Ovary (tissue), 10 donors: ENCODE measurements at places on chromosomes 1 and 21. TPM values are rescaled to one million over a fixed set of nuclear protein-coding genes. Genes with fewer than 3 reads are reported as not detected.
A peak's percentile ranks its signal among the peaks of the same experiment; 100 is the strongest.

DNA sequence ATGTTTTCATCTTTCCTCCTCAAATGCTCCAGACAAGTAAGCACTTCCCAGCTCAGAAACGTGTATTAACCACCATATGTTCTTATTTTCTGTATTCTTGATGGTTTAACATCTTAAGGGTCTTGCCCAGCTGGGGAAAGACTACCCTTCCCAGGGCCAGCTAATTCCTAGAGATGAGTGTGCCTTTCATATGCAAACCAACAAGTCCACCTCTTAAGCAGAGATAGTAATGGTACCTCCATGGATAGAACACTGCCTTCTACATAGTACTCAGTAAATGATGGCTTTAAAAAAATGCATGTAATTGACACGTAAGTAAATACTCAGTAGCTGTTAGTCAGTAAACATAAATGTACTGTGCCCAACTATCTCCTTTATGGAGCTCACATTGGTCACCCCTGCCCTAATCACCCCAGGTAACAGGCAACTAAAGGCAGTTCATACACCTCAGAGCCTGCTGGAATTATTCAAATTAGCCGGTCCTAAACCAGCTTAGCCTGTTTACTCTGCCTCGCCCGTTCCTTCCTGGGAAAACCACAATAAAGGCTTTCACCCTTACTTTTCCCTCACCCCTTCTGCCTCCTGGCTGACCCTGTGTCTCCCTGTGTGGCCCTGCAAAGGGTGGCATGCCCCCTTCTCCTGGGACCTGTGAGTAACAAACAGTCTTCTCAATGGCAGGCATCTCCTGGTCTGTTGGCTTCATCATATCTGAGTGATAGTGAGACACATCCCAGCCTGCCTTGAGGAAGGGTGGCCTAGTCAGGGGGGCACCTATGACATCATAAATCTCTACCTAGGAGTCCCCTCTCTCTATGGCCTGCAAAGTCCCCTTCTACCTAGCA, 40.1 kb upstream of the KLHDC7A start:
- no peak for DNase-seq
- no peak overlapping the region for H3K4me3 ChIP-seq
- no peaks in the 10 kb centered on the region for H3K27me3 ChIP-seq
- no peaks in the 10 kb centered on the region for H3K4me1 ChIP-seq
- H3K36me3 ChIP-seq = no peaks in the 10 kb centered on the region

GRCh38 chr1:62142496-62142895, 52.2 kb upstream of the L1TD1 start:
- H3K27ac ChIP-seq = no peak overlapping the region
- DNase-seq = no peak
- no peaks in the 10 kb centered on the region for H3K27me3 ChIP-seq

DNA sequence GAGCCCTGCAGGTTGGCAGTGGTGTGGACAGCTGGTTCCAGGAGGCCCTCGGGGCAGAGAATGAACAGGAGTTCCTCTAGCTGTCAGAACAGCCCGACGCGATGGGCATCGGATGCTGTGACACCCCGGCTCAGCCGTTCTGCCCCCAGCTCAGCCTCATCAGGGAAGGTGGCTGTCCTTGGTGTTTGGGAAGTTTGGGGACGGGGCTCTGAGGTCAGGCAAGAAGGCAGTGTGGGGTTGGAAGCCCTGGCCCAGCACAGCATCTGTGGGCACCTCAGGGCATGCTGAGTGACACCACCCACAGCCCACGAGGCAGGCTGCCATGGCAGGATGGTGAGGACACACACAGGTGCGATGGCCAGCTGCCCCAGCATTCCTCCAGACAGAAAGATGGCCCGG, 40.9 kb upstream of the CCDC27 start:
- no peaks in the 10 kb centered on the region for H3K27me3 ChIP-seq
- H3K36me3 ChIP-seq = no peaks in the 10 kb centered on the region
- DNase-seq = no peak
- no peaks in the 10 kb centered on the region for H3K4me1 ChIP-seq

DNAI4 gene
- 33.0 TPM for total RNA-seq

LCE1C gene
- total RNA-seq = not detected

DNA sequence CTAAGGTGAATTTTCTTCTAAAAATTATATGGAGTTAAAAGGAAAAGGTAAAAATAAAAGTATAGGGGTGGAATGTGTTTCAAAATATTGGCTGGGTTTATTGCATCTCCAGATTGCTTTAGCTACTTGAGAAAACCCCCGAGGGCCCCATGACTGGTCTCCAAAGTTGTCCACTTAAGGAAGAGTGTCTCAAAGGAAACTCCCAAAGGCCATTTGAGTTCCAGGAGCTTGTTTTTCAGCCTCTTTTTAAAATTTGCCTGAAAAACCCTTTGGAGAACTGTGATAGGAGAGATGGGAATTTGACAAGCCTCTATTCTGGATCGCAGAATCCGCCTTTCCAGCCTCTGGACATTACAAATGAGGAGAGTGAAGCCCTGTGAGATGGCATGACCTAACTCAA, 225.6 kb downstream of the ZNF326 start:
- H3K4me3 ChIP-seq = no peak overlapping the region
- H3K27me3 ChIP-seq = no peaks in the 10 kb centered on the region
- H3K36me3 ChIP-seq = no peaks in the 10 kb centered on the region

FMO4 gene
- total RNA-seq = 3.7 TPM

DNA sequence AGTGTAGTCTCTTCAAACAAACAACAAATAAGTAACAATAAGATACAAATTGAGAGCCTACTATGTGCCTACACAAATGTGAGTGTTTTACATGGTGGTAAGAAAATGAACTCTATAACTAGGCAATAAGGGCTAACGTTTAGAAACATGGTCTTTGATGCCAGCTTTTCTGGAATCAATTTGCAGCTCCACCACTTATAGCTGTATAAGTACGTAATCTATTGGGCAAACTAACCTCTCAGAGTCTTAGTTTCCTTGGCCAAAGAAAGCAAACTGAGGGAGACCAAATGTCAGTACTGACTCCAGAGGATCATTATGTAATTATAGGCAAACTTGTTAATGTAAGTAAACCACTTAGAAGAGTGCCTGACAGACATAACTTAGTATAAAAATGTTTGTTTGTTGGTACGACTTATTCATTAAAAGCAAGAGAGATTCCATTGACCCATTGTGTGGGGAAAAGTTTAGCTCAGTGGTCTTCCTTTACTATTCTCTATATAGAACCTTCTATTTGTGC, 59.7 kb downstream of the LBR start:
- H3K4me3 ChIP-seq = no peak overlapping the region
- no peak overlapping the region for H3K27ac ChIP-seq
- H3K27me3 ChIP-seq = no peaks in the 10 kb centered on the region
- H3K36me3 ChIP-seq = no peaks in the 10 kb centered on the region
- H3K4me1 ChIP-seq = no peaks in the 10 kb centered on the region
- no peak for DNase-seq

- DNase-seq = no peak
- no peaks in the 10 kb centered on the region for H3K27me3 ChIP-seq
- H3K4me1 ChIP-seq = peaks cover 13% of the 10 kb centered on the region
- H3K27ac ChIP-seq = no peak overlapping the region
- no peaks in the 10 kb centered on the region for H3K36me3 ChIP-seq
Measured at GRCh38 chr1:61446531-61446991, 278.4 kb downstream of the TM2D1 start.

SIPA1L2 gene
- total RNA-seq = 12.9 TPM

DNA sequence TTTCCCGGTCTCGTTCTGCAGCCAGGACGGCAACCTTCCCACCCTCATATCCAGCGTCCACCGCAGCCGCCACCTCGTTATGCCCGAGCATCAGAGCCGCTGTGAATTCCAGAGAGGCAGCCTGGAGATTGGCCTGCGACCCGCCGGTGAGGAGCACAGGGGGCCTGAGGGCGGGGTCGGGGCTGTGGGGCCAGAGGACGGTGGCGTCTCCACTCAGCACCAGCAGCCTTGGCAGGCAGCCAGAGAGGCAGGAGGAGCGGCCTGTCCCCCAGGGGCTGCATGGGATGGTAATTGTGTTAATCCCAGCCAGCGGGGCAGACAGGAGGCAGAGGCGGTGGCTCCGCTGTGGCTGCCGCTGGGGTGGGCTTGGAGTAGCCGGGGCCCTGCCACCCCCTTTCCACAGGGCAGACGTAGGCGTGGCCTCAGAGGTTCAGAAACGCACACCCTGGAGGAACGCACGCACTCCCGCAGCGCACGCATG, 12.1 kb downstream of the SAMD11 start:
- DNase-seq = no peak
- peaks cover 9% of the 10 kb centered on the region for H3K27me3 ChIP-seq
- H3K4me1 ChIP-seq = peaks cover 15% of the 10 kb centered on the region

GRCh38 chr1:219566951-219567947, 45.7 kb downstream of the ZC3H11B start:
- no peaks in the 10 kb centered on the region for H3K36me3 ChIP-seq
- no peaks in the 10 kb centered on the region for H3K27me3 ChIP-seq
- H3K4me3 ChIP-seq = no peak overlapping the region

DNA sequence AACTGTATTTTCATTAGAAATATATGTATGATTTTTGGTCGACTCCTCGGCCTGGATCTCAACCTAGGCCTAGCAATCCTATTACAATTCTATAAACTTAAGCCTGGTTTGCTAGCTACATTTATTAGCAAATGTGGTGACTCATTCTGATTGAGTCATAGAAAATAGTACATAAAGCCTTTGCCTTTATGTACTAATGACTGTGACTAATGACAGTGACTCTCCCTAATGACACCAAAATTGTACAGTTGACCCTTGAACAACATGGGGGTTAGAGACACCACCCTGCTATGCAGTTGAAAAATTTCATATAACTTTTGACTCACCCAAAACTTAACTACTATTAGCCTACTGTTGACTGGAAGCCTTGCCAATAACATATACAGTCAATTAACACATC, 78.9 kb downstream of the CLEC20A start:
- no peaks in the 10 kb centered on the region for H3K4me1 ChIP-seq
- no peaks in the 10 kb centered on the region for H3K36me3 ChIP-seq
- H3K27me3 ChIP-seq = no peaks in the 10 kb centered on the region
- no peak overlapping the region for H3K27ac ChIP-seq
- no peak for DNase-seq

REG4 gene
- total RNA-seq = not detected

- no peaks in the 10 kb centered on the region for H3K4me1 ChIP-seq
- no peak for DNase-seq
- H3K4me3 ChIP-seq = no peak overlapping the region
- no peaks in the 10 kb centered on the region for H3K27me3 ChIP-seq
- H3K27ac ChIP-seq = no peak overlapping the region
Measured at GRCh38 chr1:248243204-248243603, 12.0 kb downstream of the OR2M4 start.

FAM72B gene
- not detected for total RNA-seq

VHLL gene
- 0.37 TPM for total RNA-seq

CYP4B1 gene
- 4.1 TPM for total RNA-seq

GRCh38 chr1:52141513-52142219, at the start of gene ZFYVE9:
Gene ZFYVE9 (plus strand): TSS chr1:52142089. CDS start chr1:52233207, 91,118 bp downstream.
- H3K4me1 ChIP-seq = peaks cover 5% of the 10 kb centered on the region
- no peaks in the 10 kb centered on the region for H3K36me3 ChIP-seq
- peak within 1 kb of the TSS; percentile 98 for H3K27ac ChIP-seq
- no peaks in the 10 kb centered on the region for H3K27me3 ChIP-seq

GRCh38 chr1:55888685-55889317, 673.6 kb upstream of the USP24 start:
- no peak overlapping the region for H3K4me3 ChIP-seq
- no peaks in the 10 kb centered on the region for H3K27me3 ChIP-seq
- H3K27ac ChIP-seq = no peak overlapping the region
- no peak for DNase-seq

- no peaks in the 10 kb centered on the region for H3K27me3 ChIP-seq
- H3K36me3 ChIP-seq = no peaks in the 10 kb centered on the region
- no peak for DNase-seq
Measured at GRCh38 chr1:175130649-175131045, 61.9 kb downstream of the KIAA0040 start.

GRCh38 chr1:161298116-161298515, 11.7 kb downstream of the MPZ start:
- H3K4me1 ChIP-seq = no peaks in the 10 kb centered on the region
- no peaks in the 10 kb centered on the region for H3K27me3 ChIP-seq
- no peak for DNase-seq
- H3K4me3 ChIP-seq = no peak overlapping the region

OXCT2 gene
- 3.7 TPM for total RNA-seq

- H3K27ac ChIP-seq = no peak overlapping the region
- peaks cover 2% of the 10 kb centered on the region for H3K4me1 ChIP-seq
- H3K27me3 ChIP-seq = no peaks in the 10 kb centered on the region
- H3K4me3 ChIP-seq = no peak overlapping the region
- no peaks in the 10 kb centered on the region for H3K36me3 ChIP-seq
Measured at GRCh38 chr21:34871026-34871908, 177.8 kb downstream of the RUNX1 start.

DNA sequence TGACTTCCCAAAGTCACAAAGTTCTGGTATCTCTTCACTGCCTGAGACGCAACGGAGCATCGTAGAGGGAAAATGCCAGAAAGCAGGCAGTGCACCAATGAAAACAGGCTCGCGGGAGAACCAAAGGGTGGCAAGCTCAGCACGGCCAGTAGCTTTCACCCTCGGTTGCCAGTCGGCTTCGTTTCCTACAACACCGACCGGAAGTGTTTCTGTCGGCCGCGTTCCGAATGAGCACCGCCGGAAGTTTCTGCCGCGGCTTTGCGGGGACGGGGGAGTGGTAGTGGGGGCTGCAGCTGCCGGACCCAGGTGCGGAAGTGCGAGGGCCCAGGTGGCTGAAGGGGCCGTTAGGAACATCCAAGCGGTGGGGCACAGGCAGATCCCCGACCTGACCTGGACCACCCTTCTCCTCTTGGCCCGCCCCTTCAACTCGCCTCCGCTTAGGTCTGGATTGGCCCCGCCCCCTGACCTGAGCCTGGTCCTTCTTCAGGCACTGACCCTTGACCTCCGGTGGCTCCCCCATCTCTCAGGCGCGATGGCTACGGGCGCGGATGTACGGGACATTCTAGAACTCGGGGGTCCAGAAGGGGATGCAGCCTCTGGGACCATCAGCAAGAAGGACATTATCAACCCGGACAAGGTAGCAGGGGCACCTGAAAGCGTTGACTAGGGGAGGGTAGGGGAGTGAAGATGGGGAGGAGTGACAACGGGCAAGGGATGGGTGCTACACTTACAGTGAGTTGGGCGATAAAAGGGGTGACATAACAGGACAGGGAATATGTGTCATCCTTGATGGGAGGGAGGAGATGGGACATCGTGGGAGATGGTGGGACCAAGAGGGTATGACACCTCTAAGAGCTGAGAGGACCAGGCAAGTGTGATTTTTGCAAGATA, at the start of gene DMAP1:
DMAP1 (plus strand) TSS at position 250 of the 891 bp plus-strand sequence; CDS start at position 533, 283 bp downstream.
- peak within 1 kb of the TSS; percentile 72 for H3K4me3 ChIP-seq
- no peaks in the 10 kb centered on the region for H3K36me3 ChIP-seq
- DNase-seq = peak; percentile 87
- no peaks in the 10 kb centered on the region for H3K27me3 ChIP-seq
- H3K4me1 ChIP-seq = peaks cover 9% of the 10 kb centered on the region

- no peaks in the 10 kb centered on the region for H3K36me3 ChIP-seq
- peak; percentile 55 for DNase-seq
- H3K27me3 ChIP-seq = no peaks in the 10 kb centered on the region
- H3K27ac ChIP-seq = peak overlapping the region; percentile 39
Measured at GRCh38 chr1:164651351-164651951, 92.5 kb downstream of the PBX1 start.

GRCh38 chr1:155420788-155421187, 100.1 kb downstream of the RUSC1 start:
- H3K4me1 ChIP-seq = no peaks in the 10 kb centered on the region
- H3K27ac ChIP-seq = no peak overlapping the region
- H3K27me3 ChIP-seq = no peaks in the 10 kb centered on the region
- DNase-seq = no peak
- no peak overlapping the region for H3K4me3 ChIP-seq
- H3K36me3 ChIP-seq = no peaks in the 10 kb centered on the region

GRCh38 chr1:47608296-47608875, 170.5 kb downstream of the FOXD2 start:
- no peak overlapping the region for H3K27ac ChIP-seq
- no peak for DNase-seq
- no peaks in the 10 kb centered on the region for H3K36me3 ChIP-seq
- no peaks in the 10 kb centered on the region for H3K27me3 ChIP-seq
- no peak overlapping the region for H3K4me3 ChIP-seq

SLC30A7 gene
- total RNA-seq = 15.2 TPM
